ENCODE measurements at places on chromosomes 5 and 9.

GRCh38 chr9:33377089-33377715, 25.2 kb downstream of the AQP7 start:
- no peak for DNase-seq

GRCh38 chr5:776862-777711, 7.4 kb downstream of the ZDHHC11B start:
- DNase-seq, result no peak

- DNase-seq, result no peak
These were observed 257.8 kb downstream of the GOLPH3 start for GRCh38 chr5:31916327-31916726.

GRCh38 chr9:113708821-113709713, 167.0 kb upstream of the ZNF618 start:
- DNase-seq, result no peak

DNA sequence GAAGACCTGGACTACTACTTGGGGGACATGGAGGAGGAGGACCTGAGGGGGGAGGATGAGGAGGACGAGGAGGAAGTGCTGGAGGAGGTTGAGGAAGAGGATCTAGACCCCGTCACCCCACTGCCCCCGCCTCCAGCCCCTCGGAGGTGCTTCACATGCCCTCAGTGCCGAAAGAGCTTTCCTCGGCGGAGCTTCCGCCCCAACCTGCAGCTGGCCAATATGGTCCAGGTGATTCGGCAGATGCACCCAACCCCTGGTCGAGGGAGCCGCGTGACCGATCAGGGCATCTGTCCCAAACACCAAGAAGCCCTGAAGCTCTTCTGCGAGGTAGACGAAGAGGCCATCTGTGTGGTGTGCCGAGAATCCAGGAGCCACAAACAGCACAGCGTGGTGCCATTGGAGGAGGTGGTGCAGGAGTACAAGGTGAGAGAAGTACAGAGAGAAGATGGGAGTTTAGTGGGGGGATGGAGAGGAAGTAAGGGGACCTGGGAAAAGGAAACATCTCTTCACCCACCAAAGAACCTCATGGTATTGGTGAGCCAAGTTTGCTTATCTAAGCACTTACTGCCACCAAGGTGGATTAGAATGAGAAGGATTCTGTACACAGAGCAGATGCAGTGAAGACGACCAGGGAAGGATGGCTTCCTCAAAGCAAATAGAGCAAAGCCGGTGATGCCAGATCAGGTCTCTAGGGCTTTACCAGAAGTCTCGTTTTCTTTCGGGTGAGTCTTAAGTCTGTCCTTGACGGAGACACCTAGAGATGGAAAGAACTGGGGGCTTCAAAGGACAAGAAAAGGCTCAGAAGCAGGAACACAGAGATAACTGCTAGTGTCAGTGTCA, 1.5 kb downstream of the TRIM41 start:
- no peak for DNase-seq

- DNase-seq, result no peak
These were observed 55.1 kb downstream of the MEGF9 start for GRCh38 chr9:120659209-120659608.

GRCh38 chr5:122774519-122774860, 390 bp upstream of the SNX2 start:
- DNase-seq, result no peak

DNA sequence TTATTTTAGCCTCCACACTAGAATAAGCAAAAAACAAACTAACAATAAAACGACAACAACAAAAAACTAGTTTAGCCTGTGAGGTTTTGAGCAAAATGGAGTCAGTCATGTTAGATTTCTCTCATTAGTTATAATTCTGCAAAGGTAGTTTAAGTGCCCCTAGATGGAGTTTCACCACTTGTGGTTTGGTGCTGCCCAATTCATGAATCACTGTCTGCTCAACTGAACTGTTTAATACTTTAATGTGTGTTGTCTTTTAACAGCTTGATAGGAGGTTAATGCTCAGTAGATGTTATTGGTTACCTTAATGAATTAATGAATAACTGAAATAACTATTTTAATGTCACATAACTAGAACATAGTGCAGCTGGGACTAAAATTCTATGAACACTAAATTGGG, 3.5 kb upstream of the PLAA start:
- DNase-seq, result no peak

- DNase-seq, result no peak
These were observed 264.6 kb downstream of the TMEM167A start for GRCh38 chr5:82812575-82812974.

DNA sequence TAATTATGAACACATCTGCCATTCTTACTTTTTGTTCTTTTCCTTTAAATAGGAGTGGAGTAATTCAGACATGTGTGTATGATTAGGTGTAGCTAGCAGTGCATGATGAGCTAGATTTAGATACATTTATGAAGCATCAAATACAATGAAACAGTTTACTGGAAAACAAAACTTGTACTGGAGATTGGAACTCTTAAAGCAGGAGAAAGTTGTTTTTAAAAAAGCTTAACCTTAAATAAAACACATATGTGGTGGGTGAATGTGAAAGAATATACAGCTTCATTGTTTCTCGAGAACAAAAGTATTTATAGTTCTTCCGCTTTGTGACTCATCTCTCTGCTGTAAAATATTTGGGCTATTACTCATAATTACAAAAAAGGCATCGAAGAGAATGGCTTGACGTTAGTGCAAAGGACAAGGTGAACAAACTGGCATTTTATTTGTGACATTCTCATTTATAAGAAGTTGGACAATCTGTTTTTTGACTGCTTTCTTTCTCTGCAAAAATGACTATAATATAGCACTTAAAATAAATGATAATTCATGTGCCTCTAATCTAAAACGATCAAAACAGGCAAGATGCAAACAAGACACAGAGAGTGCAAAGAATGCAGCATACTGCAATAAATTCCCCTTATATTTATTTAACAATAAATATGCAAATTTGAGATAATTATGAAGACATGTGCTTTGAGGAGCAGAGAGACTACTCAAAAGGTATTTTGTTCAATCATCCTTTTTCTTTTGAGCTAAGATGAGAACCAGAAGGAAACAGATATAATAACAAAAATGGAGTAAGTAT, 478.8 kb downstream of the CETN3 start:
- DNase-seq, result no peak

- DNase-seq, result peak; percentile 88
These were observed 962 bp upstream of the NR6A1 start for GRCh38 chr9:124771867-124772679.

DNA sequence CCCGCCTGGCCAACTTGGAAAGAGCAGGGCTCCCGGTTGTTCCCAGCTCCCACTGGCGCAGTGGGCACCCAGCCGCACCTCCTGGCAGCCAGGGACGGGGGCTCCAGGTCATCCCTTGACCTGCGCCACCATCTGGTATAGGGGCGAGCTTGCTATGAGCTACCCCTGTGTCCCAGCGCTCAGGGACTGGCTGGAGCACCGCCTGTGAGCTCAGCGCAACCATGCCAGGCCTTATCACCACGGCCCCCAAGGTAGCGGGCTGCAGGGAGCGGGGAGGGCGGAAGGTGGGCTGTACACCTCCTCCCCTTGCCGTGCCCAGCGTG, 15.4 kb upstream of the RASA1 start:
- no peak for DNase-seq

DNA sequence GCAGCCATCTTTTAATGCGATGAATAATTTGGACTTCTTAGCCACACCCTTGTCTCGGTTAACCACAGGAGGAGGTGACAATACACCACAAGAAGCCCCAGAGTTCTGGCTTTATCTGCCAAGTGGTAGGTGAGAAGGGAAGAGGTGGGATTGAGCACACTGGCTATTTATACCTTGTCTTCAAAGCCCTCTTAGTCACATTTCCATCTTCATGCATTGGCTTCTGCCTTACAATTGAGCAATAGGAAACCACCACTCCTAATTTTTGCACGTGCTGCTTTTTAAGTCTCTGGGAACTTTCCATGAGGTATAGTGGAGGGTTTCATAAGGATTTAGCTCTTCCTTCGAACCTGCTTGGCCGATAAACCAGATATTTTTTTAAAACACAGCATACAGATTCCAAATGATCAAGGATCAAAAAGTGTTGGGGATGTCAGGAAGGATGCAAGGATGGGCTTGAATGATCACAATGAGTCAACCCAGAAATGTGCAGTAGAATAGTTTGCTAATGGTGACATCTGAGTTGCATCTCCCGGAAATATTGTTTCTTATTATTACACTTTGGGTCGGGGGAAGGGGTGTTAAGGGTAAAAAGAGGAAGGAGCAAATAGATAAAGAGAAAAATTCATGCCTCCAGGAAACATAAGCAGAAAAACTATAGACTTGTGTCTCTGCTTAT, 25.5 kb downstream of the PLAC8L1 start:
- no peak for DNase-seq

- DNase-seq, result no peak
These were observed 140.6 kb downstream of the ERCC6L2 start for GRCh38 chr9:96015876-96016686.

- no peak for DNase-seq
These were observed 72.7 kb upstream of the ORM1 start for GRCh38 chr9:114250235-114250568.

- no peak for DNase-seq
These were observed 71.0 kb upstream of the IQGAP2 start for GRCh38 chr5:76332102-76332501.

DNA sequence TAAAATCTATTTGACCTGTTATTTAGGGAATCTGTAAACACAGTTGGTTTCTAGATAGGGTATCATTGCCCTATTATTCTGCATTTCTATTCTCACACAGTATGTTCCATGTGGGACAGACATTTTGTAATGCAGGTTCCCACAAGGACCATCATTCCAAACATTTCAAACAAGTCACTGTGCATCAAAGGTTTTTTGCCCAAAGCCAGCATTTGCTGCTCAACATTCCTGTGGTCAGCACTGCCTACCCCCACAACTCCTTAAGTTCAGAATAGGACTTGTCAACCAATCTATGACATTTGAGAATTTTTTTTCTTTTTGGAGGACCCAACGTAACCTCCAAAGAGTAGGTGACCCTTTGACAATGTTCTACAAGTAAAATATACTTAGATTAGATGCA, 95.7 kb downstream of the LPAR1 start:
- no peak for DNase-seq

DNA sequence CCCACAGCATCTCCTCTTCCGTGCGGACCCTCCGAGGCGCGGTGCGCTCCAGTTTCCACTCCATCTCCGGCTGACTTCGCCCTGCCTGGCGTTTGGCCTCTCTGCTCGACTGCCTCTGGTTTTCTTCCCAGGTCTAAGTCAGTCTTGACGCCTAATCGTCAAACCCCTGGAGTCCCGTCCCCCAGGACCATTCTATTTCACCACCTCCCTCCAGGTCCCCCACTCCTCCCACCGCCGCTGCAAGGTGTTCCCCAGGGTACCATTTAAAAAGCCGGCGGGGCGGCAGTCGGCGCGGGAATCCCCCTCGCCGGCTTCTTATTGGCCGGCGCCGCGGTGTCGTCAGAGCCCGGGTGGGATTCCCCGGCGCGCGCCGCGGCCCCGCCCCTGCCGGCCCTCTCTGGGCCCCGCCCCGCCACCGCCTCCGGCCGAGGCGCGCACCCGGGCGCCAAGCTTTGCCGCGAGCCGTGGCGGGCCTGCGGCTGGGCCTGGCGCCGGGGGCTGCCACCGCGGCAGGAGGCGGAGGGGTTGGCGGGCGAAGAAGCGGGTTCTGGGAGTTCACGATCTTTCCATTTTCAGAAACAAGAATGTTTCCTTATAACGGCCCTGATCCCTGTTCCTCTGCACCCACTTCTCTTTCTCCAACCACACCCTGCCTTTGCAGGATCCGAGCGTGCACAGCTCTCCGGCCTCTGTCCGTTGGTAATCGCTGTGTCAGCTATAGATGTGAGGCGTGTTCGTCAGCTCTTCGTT, at the start of gene CDC20B:
Gene CDC20B (minus strand): TSS at position 241 of the 750 bp plus-strand sequence. CDS start 177 bp downstream, at position 64.
- DNase-seq, result peak; percentile 82

DNA sequence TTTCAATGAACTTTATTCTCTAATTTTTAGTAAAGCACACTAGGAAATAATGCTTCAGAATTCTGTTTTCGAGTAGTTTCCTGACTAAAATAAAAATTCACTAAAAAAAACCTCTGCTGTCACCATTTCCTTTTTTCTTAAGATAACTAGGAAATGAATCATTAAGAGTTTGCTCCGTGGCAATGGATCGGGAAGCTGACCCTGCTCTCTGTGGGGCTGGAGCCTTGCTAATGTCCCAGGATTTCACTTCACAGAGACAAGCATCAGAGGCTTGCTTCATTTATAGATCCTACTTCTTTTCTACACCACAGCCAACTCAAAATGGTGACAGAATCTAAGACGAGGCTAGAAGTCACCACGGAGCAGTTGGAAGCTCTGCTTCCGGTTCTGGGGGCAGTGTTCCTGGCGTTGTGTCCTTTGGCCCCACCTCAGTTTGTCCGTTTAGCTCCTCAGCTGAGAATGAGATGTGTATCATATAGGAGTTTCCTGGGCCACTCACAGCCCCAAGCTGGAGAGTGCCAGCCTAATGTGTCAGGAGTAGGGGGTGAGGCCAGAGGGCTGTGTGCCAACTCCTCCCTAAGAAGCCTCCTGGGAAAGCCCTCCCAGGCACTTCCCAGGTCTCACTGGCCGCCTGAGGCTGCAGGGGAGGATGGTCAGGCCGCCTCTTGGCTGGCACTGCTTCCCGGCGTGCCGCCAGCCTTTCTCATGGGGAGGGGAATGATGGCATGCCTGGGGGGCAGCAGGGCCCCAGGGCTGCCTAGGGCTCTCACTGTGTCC, 19.6 kb downstream of the TENT4A start:
- DNase-seq, result no peak

DNA sequence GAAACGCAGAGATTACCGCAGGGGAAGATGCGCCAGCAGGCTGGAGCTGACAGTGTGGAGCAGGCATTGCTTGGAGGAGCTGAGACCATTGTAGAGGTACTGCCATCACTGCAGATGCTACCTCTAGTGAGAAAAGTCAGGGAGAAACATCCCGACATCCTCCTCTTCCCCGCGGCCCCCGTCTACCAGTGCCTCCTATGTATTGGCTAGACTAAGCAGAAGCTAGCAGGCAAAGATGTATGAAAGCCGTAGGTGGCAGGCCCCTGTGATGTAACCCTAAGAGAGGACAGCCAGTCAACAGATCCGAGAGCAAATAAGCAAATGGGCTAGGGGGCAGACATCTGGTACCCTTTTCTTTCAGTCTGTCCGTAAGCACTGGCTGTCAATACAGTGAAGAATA, 115.5 kb upstream of the ACTBL2 start:
- DNase-seq, result no peak

- no peak for DNase-seq
These were observed 4.2 kb downstream of the SMC5 start for GRCh38 chr9:70262948-70263347.

DNA sequence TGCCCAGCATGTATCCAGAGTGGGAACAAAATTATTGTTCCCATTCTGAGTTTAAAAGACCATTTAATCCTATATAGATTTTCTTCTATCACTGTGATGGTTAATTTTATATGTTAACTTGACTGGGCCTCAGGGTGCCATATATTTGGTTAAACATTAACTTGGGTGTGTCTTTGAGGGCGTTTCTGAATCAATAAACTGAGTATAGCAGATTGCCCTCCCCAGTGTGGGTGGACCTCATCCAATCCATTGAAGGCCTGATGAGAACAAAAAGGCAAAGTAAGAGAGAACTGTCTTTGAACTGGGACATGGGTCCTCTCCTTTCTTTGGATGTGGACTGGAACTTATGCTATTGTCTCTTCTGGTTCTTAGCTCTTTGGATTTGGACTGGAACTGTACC, 17.3 kb downstream of the RIOK2 start:
- no peak for DNase-seq

All from endothelial cell (in vitro differentiated cells).